ENCODE measurements at places on chromosomes 13 and 19. TPM values are rescaled to one million over a fixed set of nuclear protein-coding genes. Genes with fewer than 3 reads are reported as not detected.

The KLK6 gene
- not detected for total RNA-seq

The FFAR2 gene
- under 0.01 TPM for total RNA-seq

The PGLYRP2 gene
- total RNA-seq: not detected

The KIR2DL1 gene
- total RNA-seq: not detected

DNA sequence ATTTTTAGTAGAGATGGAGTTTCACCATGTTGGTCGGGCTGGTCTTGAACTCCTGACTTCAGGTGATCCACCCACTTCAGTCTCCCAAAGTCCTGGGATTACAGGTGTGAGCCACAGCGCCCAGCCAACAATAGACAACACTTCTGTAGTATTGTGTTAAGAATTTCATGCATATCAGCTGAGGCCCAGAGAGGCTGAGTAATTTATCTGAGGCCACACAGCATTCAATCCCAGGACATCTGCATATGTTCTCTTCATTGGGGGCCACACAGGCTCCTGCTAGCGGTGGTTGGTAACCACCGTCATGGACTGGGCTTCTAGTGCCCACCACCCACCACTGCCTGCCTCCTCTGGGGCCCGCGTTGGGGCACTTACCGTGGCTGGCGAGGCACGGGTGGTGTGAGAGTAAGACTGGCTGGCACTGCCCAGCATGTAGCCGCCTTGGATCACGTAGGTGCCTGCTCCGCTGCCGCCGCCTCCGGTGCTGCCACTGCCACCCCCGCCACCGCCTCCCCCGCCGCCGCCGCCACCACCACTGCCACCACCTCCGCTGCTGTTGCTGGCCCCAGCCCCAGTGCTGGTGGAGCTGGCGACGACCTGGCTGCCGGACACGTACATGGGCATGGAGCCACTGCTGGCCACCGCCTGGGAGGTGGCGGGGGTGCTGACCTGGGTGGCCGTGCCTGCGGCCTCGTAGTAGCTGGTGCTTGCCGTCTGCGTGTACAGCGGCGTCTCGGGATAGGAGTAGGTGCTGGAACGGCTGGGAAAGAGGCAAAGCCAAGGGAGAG is 20.3 kb downstream of the DCAF15 start:
- DNase-seq: no peak

- DNase-seq: no peak
These were observed 11.9 kb upstream of the AXL start for GRCh38 chr19:41206926-41207750.

DNA sequence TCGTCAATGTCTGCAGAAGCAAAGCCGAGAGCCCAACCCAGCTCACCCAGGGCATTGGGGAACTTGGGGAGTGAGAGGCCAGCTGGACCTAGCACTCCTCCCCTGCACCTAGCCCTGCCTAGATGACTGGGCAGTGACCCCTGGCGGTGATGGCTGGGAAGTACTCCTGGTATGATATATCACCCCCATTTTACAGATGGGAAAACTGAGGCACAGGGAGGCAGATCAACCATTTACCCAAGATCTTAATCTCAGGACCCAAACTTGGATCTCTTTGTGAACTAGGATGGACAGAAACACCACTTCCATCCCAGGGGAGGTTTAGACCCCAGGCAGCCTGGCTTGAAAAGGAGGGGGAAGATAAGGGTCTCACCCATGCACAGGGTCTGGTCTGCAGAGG is 43.5 kb downstream of the CCL25 start:
- DNase-seq: no peak

- no peak for DNase-seq
These were observed 9.0 kb downstream of the OR7A5 start for GRCh38 chr19:14826006-14826405.

DNA sequence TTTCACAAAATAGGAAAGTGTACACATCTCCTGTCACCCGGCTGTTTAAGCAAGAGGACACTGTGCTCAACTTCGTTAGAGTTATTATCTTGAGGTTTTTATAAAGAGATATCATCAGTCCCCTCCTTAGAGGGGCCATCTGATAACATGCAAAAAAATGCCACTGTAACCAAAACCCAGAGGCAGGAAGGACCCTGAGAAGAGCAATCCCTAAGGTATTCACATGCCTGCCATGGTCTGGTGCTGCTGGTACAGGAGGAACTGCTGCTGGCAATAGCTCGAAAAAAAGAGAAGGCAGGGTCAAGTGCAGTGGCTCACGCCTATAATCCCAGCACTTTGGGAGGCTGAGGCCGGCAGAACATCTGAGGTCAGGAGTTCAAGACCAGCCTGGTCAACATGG is 12.8 kb upstream of the CEACAM3 start:
- no peak for DNase-seq

- no peak for DNase-seq
These were observed 102.6 kb upstream of the FNDC3A start for GRCh38 chr13:48873081-48873480.

Measured in frontal cortex (tissue), 4 donors.